ENCODE measurements at places on chromosomes 2 and 18.

DNA sequence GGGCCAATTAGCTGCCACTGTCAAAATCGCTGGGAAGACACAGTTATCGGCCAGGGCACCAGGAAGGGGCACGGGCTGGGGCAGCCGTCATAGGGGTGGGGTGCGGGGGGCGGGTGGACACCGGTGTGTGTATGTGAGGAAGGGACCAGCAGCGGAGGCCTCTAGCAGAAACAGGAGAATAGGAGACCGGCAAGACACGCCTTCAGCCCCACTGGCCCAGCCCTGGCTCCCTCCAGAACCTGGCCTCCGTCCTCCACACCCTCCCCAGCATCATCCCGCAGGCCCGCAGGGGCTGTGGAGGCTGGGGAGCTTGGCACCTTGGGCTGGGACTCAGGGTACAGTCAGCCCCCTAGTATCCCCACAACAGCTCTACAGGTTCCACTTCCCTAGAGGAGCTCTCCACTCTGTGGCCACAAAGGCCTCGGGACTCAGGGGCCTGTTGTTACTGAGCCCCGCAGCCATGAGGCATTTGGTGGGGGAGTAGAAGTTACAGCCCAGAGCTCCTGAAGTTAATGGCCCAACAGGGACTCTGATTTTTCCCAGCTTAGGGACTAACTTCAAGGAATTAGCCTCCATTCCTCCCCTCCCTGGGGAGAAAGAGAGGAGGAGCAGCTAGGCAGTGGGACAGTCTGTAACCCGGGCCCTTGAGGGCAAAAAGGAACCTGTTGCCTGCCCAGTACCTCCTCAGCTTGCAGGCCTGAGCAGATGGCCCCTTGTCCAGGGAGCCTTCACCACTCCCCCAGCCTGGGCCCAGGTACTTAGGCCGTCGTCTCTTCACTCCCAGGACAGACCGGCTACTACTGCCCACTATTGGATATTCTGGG lies 19.9 kb downstream of the SH2D6 start:
- DNase-seq = no peak

- no peak for DNase-seq
Measured at GRCh38 chr2:116879650-116880160, 934.8 kb upstream of the DDX18 start.

DNA sequence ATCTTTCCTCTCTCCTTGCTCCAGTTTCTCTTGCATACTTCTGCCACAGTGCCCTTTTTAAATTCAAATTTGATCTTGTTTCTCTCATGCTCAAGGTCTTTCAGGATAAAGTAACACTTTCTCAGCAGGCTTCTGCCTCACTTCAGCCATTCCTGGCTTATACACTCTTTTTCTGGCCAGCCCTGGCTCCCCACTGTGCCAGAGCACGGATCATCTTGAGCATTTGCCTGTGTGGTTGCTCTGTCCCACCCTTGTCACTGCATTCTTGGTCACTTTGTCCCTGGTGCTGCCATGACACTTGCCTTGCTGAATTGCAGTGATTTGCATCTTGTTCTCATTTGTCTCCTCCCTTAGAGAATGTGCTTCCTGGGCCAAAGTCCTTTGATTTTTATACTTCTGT lies 634.3 kb downstream of the TMEM182 start:
- DNase-seq = no peak

DNA sequence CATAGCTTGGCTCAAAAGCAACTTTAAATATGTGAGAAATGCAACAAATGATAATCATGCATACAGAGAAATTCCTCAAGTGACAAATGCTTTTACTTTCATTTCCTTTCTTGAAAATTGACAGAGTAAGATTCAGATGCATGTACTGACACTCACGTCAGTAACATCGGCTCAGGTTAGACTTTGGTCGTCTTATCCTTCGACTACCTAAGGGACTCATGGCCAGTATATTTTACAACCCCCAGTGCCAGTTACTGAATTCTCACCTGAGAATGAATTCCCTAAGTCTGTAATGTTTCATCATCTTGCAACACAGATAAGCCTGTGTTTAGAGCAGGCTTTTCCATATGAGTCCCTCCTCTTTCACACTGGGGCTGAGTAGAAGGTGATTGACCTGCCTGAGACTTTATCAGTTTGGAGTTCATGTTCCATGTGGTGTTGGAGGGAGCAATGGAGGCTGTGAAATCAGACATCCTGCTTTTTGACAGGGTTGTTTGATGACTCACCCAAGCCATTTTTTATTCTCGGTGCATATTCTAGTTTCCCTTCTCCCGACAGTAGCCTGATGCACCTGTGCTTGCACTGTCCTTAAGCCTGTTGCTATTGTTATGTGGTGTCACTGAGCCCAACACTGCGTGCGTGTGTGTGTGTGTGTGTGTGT lies 30.5 kb upstream of the ATP8B1 start:
- DNase-seq = no peak

GRCh38 chr2:206457188-206457634 lies 13.9 kb downstream of the ADAM23 start:
- DNase-seq = no peak

- no peak for DNase-seq
Measured at GRCh38 chr2:41943159-41943558, 104.7 kb upstream of the PKDCC start.

DNA sequence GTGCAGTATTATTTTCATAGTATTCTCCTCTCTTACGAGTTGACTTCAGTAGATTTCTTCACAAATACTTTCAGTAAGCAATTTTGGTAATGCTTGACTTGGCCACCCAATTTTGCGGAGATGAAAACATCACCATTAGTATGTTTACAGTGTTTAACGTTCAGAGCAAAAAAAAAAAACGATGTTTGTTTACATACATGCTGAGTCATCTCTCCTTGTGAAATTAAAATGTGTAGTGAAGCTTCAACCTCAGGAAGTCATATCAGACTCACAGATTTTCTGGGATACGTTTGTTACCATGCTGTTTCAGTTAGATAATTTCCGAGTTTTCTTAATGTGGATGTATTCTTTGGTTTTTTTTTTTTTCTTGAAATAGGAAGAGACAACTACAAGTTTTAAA lies 100.1 kb downstream of the CTNNA2 start:
- DNase-seq = no peak

GRCh38 chr2:140256080-140256479 lies 1475.9 kb upstream of the NXPH2 start:
- no peak for DNase-seq

- no peak for DNase-seq
Measured at GRCh38 chr2:65577654-65578053, 145.3 kb upstream of the SPRED2 start.

- DNase-seq = no peak
Measured at GRCh38 chr2:207902821-207903220, 122.5 kb downstream of the PLEKHM3 start.

Measured in stimulated activated CD4-positive, alpha-beta T cell treated with anti-CD3 and anti-CD28 coated beads, TNF-alpha, amount 100 ng/mL, for 1 hour (primary cell).